ENCODE measurements at places on chromosomes 16 and 17.

- no peak for DNase-seq
Measured at GRCh38 chr17:77602062-77602746, 356.3 kb upstream of the TNRC6C start.

DNA sequence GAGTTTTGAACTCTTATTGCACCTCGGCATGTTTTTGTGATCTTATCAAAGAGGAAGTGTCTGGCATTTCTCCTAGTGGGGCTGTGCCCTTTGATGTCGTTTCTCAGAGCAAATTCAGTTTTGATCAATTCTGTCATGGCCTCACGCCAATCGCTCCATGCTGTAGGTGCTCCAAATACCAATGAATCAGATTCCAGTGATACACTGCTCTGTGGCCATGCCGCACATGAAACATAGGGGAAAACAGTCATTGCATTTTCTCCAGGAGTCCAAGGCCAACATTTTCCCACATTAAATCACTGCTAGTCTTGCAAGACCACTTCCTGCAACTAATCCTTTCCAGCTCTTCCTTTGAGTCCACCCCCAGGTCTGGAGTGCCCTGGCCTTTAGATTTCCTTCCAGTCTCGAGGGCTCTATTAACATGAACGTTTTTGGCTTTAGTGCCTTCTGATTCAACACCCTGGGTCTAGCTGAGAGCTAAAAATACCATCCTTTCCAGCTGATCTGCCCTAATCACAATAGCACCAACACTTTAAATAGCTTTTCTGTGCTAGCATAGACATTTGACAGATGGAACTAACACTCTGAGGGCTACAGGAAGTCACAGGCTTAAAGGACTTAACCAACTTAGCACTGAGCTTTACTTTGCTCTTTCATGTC, 18.2 kb upstream of the RASL10B start:
- DNase-seq, result no peak

GRCh38 chr16:82782715-82783251, 156.0 kb downstream of the CDH13 start:
- DNase-seq, result no peak

- DNase-seq, result no peak
Measured at GRCh38 chr16:81516478-81517149, 72.0 kb downstream of the CMIP start.

GRCh38 chr16:55566432-55567175, at the start of gene CAPNS2:
Gene CAPNS2 (plus strand): TSS chr16:55566684. CDS start chr16:55566757, 73 bp downstream.
- DNase-seq, result no peak

DNA sequence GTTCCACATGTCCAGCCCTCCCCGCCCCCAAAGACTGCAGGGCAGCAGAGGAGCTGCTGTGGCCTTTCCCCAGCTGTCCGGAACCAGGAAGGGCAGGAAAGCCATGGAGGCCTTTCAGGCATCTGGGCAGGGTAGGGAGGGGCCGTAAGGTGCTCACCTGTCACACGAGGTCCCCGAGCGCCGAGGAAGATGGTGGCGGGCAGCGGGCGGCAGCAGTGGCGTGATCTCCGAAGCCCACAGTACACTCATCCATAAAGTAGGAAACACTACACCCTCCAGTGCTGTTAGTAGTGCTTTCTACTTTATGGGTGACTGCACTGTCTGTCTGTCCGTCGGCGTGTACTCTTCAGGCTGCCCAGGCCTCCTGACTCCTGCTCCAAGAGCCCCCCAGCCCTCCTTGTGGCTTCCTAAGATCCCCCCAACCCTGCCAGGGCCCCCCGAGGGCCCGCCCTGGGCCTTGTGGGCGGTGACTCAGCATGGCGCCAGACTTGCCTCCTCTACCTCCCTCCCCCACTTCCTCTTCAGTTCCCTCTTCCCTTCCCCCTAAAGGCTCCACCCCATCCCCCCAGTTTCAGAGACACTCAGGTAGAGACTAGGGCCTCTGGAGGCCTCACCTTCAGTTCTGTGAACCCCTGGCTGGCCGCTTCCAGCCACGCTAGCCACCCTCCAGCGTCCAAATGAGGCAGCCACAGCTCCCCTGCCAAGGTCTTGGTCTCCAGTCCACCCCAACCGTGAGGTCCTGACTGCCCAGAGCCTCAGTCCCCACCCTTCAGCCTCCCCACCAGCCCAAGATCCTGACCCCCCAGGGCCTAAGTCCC, 2.6 kb upstream of the TSPOAP1 start:
- peak; percentile 88 for DNase-seq

DNA sequence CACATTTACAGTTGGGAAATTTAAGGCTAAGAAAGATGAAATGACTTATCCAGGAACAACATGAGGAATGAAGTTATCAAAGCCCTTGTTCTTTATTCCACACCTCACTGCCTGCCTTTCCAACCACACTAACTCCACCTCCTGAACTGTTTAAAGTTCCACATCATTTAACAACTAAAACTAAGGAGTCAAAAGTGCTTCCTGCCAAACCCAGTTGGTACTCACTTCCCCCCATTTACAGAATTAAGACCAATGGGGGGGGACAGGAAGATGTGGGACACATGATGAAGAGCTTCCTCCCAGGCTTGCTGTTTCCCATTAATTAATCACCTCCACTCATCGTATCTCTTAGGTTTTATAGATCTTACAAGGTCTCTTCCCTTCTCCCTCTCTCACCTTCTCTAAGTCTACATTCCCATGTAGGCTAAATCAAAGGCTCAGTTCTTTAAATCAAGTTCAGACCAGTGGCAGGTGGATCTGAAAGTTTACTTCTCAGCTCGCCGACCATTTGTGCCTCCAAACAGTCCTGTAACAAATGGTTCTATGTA, 19.2 kb upstream of the TMEM101 start:
- DNase-seq, result peak; percentile 16

- no peak for DNase-seq
Measured at GRCh38 chr16:543301-544164, 16.0 kb downstream of the CAPN15 start.

DNA sequence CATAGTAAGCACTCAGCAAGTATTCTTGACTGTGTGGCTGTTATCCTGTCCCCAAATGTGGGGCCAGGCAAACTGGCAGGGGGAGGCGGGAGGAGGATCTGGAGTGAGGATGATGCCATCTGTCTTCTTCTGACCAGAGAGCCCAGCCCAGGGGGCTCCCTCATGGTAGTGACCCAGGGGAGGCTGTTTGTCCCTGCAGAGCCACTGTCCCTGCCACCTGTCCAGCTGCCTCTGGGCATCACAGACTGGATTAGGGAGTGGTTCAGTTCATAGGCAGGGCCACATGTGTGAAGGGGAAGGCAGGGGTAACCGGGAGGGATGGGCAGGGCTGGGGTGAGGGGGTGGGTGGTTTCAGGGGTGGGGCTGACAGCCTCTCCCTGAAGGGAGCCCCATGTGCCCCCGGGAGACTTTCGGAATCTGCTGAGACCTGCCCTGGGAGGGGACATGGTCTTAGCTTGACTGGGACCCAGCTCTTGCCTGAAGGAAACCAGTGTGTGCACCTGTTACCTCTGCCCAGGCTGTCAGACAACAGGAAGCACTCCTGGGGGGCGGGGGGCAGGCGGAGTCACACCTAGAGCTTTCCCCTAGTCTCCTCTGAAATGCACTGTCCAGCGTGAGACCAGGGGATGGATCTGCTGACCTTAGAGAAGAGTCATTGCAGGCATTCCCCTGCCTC, 15.2 kb downstream of the ARHGAP23 start:
- DNase-seq, result no peak

- DNase-seq, result no peak
Measured at GRCh38 chr16:68499006-68499405, 40.1 kb upstream of the ZFP90 start.

GRCh38 chr17:65122836-65123756, 14.1 kb upstream of the RGS9 start:
- peak; percentile 94 for DNase-seq

- DNase-seq, result no peak
Measured at GRCh38 chr17:79721993-79722671, 8.6 kb upstream of the ENPP7 start.

DNA sequence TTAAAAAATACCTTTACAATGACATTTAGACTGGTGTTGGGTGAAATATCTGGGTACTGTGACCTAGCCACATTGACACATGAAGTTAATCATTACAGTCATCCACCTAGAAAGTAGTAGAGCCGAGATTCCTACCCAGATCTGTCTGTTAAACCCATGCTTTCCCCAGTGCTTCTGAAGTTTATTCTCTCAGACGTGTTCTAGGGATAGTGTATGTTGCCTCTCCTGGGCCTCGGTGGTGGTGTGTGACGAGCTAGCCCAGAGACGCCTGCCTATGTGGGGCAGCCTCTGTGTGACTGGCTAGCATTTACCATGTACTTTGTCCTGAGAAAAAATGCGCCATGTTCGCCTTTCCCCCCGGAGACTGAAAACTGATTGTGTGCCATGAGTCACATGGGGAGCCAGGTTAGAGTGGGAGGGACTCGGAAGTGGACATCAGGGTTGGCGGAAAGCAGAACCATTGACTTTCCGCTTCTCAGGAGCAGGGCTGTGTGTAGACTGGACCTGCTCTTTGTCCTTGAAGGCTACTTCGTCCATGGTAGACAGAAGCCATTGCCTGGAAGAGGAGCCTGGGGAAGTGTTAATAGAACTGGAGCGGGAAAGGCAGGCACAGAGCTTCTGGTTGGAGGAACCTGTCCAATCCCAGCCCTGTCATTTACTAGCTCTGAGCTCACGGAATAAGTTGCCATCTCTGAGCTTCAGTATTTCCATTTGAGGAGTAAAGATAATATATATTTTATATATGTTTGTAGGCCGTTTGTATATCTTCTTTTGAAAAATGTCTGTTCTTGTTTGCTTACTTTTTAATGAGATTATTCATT, 235.5 kb downstream of the SNX29 start:
- no peak for DNase-seq

GRCh38 chr17:57008958-57009357, 31.0 kb downstream of the SCPEP1 start:
- DNase-seq, result no peak

DNA sequence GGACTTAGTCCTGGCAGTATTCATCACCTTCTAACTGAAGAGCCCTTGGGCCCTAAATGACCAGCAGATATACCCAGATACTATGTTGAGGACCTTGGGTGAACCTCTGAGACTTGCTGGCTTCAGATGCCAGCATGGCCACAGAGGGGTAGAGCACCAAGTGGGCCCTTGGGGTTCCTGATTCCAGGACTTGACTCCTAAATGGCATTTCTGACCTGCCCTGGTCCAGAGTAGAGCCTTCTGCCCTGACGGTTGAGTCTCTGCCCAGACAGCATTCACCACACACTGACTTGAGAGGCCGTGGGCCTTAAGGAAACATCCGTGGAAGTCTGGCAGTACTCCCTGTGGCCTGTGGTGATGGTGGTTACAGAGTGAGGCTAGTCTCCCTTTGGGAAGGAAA, 2.8 kb upstream of the APPBP2 start:
- no peak for DNase-seq

DNA sequence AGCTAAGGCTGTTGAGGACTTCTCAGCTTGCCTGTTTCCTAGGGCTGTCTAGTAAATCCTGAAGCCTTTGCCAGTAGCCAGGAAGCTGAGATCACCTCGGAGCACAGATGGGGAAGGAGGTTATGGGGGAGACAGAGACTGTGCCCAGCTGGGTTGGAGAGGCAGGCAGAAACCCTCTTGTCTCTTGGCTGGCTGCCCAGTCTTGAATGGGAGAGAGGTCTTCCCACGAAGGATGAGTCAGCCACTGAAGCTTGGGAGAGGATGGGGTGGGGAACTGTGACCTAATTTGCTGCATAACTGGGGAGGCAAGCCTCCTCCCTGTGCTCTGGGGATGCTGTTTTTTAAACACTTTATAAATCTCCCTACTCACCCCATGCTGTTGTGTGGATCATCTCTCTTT, 69.8 kb downstream of the SHISA9 start:
- no peak for DNase-seq

GRCh38 chr17:14297161-14297851, 3.6 kb upstream of the HS3ST3B1 start:
- peak; percentile 62 for DNase-seq

GRCh38 chr16:13377143-13377542, 475.7 kb downstream of the SHISA9 start:
- no peak for DNase-seq

DNA sequence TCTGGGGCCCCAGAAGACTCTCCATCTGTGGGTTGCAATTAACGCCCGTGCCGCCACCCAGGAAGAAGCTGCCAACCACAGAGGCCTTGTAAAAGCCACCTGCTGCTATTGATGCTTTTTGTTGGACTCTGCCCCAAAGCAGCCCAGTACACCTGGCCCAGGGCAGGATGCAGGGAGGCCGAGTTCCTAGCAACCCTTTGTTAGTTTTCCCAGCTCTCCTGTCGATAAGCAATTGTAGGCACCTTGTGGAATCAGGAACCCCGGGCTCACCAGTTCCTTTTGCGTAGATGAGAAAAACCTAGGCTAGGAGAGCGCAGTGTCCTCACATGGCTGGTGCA, 103.3 kb downstream of the ABCC6 start:
- DNase-seq, result no peak

DNA sequence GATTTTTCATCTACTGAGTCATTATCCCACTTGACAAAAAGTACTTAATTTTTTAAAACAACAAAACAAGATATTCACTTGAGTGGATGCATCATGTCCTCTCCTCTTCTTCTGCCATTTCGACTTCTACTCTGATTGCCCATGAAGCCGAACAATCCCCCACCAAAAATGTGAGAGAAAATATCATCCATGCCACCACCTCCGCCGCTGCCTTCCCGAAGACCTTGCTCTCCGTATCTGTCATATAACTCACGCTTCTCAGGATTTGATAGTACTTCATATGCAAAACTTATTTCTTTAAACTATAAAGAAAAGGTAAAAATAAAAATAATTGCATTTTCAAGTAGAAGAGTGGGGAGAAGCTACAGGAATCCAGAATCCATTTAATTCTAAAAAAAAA, 2.2 kb downstream of the DNAJA2 start:
- no peak for DNase-seq

GRCh38 chr17:8939496-8940334, 25.8 kb downstream of the PIK3R5 start:
- DNase-seq, result peak; percentile 75

DNA sequence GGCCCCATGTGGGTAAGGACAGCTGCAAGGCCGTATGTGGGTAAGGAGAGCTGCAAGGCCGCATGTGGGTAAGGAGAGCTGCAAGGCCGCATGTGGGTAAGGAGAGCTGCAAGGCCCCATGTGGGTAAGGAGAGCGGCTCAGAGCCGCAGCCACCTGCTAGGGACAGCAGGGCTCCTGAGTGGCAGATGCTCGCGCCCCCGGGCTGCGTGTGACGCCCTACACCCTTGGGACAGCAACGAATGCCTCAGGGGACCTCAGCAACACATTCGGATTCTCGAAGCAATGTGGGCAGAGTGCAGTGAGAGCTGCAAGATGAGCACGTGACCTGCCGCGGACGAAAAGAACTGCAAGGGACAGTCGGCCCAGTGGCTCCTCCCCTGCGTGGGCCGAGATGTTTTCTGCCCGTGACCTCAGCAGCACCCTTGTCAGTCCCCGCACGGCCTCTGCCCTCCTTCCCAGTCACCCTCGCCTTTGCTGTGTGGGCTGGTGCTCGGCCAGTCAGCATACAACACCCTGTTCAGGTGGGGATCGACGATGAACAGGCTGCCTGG, 9.6 kb upstream of the SLC38A8 start:
- no peak for DNase-seq

Measured in activated CD4-positive, alpha-beta T cell treated with anti-CD3 and anti-CD28 coated beads, Interleukin-10, Interleukin-2, amounts not matched to agents 100 ng/mL and 50 ng/mL, durations not matched to agents 16 hours and 8 hours (primary cell).